GM04504 (cell line): ENCODE measurements at places on chromosomes 2 and 18.
A peak's percentile ranks its signal among the peaks of the same experiment; 100 is the strongest.

- DNase-seq, result no peak
These were observed 393.9 kb downstream of the LRRTM1 start for GRCh38 chr2:79910643-79911042.

DNA sequence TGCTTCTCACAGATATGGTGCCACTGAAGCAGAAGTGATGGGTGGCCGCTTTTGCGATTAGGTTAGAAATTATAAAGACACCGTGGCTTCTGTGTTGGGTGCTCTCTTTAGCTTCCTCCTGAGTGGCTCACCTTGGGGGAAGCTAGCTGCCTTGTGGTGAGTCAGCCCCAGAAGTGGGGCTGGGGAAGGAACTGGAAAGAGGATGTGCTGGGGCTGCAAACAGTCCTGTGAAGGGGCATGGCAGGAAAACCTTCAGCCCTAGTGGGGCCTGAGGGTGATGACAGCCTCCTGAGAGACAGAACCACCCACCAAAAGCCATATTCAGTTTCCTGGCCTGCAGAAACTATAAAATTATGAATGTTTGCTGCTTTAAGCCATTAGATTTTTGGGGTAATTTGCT, 8.9 kb upstream of the ASB18 start:
- no peak for DNase-seq

- no peak for DNase-seq
These were observed 40.3 kb upstream of the ZFP36L2 start for GRCh38 chr2:43266711-43267111.

DNA sequence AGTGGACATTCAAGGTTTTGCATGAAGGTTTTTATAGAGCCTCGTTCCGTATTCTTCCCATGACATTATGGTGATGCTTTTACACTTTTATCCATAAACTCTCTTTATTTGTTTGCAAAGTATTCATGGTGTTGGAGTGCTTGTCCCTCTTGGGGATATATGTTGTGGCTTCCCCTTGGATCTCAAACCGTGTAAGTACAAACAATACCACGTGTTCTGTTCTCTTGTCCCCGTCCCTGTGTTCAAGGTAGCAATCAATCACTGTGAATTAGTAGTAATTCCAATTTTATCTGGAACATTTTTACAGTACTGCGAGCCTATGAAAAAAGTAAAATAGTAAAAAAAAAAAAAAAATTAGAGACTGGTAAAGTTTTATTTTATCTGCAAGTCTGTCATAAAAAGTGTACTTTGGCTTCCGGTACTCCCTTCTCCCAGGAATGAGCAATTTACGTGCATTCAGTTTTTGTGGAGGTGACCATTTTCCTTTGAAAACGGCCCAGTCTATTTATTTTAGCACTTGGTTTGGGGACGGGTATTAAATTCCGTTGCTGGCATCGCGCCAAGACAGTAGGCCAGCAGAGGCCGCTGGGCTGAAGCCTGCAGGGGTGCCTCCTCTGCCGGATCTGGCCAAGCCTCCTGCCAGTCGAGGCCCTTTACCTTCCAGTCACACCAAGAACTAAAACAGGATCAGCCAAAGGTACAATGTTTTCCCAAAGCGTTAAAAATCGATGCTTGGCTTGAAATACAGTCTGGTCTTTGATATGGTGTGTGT, 175.7 kb downstream of the SOCS6 start:
- peak; percentile 26 for DNase-seq

DNA sequence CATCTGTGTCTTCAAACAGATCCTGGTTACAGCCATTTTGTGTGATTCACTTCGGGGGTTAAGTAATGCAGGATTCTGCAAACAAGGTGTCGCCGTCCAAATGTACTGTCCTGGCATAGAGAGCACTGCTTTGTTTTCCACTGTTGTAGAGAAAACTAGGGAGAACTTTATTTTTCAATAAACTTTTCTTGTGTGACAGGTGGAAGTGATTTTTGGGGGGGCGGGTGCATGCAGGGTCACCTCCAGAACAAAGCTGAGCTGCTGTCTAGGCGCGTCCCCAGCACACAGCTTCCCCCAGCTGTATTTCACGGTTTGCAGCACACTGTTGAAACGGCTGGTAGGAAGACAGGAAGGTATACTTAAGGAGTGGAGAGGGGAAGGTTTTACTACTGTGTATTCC, 200.6 kb downstream of the MGAT5 start:
- DNase-seq, result no peak

- DNase-seq, result no peak
These were observed 493.3 kb downstream of the CMPK2 start for GRCh38 chr2:6372317-6372901.
